ENCODE measurements at places on chromosomes 12 and 14.

DNA sequence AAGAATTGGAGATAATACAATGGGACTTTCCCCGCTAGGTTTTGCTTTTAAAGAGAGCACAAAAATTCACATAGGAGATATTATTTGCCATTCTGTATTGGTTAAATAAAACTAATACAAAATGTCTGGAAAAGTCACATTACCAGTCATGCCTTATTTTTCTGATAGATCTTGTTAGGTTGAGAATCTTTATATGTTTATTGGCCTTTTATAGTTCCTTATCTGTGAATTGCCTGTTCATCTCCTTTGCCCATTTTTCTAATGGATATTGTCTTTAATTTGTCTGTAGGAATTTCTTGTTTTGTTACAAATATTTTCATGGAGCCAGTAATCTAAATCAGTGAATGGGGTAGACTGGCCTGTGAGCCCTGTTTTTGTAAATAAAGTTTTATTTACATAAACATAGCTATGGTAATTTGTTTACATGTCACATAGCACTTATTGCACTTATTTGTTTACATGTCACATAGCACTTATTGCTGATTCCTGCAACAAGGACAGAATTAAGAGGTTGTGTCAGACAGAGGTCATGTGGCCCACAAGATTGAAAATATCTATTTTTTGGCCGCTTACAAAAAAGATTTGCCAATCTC lies 65.0 kb downstream of the ATF7IP start:
- DNase-seq, result no peak

DNA sequence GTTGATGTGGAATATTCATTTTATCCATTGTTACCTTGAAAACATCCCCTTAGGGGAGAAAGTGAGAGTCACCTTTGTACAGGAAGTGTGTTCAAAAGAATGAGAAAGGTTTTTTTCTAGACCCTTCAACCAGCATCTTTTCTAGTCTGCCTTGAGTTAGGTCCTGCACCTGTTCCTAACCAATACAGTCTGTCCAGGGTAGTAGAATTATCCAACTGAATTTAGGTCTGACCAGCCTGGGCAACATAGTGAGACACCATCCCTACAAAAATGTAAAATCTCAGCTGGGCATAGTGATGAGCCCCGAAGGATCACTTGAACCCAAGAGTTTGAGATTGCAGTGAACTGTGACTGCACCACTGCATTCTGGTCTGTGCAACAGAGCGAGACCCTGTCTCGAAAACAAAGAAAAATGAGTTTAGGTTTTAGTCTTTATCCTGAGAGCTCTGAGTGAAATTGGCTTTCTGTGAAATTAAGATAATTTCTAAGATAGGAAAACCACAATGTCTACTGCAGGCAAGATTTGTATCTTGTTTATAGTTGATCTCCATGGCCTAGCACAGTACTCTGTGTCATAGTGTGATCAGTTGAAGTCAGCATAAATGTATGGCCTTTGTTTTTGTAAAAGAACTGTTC lies 25.2 kb downstream of the ARHGAP5 start:
- DNase-seq, result no peak

DNA sequence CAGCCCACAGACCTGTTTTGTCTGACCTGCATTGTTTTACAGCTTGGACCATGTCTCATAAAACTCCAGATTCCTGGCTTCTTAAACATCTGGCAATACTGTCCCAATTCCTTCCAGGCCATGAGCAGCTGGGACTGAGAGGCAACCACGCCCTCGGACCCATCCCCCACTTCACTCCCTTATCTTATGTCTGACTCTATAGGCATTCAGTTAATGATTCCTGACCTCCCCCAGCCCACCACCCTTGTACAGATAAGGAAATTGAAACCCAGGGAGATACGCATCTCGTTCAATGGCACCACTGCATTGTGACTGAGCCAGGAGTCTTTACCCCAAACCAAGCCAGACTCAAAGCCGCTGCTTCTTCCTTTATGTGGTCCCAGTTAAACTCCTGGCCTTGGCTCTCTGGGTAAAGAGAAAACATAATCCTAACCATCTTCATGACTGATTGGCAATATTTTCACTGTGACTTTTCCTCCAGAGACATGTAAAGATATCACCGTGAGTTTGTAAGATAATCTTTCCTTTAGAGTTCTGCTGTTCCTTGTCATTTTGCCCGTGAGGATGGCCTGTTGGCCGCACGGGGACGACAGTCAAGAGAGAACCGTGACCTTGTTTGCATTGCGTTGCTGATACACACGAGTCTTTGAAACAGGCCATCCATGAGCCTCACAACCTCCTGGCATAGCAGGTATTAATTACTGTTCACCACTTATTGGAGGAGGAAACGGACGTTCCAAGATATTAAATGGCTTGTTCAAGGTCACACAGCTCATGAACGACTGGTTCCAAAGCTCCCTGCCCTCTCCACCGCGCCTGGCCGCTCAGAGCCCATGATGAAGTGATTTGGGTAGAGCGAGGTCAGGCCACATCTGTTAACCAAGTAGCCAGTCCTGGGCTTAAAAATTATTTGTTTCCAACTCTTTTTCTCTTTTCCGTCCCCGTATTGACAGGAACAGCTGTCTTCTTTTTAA lies 39.4 kb downstream of the MAP1LC3B2 start:
- DNase-seq, result no peak

GRCh38 chr14:90303473-90303872 lies 28.3 kb downstream of the NRDE2 start:
- DNase-seq, result no peak

DNA sequence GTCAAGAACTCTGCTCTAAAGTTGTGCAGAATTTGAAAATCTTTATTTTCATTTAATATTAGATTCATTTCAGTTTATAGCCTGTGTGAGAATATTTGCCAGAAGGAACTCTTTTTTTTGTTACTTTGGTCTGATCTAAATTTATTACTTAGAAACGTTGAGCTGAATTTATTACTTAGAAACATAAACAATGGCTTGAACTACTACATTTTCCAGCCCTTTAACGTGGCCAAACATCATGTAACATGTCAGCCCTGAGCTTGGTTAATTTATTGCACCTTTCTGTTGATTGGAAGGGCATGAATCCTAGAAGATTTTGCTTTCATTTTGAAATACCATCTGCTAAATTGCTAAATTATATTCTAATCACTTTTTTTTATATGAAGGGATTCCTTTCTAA lies 241.4 kb downstream of the TMEM117 start:
- DNase-seq, result no peak

DNA sequence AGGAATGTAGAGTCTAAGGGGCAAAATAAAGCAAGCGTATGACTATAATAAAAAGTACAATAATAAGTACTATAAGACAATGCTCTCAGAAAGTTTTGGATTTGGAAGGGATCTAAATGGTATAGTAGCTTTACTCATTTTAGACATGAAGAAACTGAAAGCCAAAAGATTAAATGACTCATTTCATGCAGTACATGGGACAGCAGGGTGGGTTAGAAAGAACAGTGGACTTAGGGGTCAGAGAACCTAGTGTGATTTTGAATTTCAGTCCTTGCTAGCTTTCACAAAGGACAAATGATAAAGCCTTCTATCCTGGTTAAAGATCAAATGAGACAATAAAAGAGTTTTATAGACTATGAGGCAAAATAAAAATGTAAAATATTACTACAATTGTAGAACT lies 6.8 kb upstream of the LEMD3 start:
- no peak for DNase-seq

DNA sequence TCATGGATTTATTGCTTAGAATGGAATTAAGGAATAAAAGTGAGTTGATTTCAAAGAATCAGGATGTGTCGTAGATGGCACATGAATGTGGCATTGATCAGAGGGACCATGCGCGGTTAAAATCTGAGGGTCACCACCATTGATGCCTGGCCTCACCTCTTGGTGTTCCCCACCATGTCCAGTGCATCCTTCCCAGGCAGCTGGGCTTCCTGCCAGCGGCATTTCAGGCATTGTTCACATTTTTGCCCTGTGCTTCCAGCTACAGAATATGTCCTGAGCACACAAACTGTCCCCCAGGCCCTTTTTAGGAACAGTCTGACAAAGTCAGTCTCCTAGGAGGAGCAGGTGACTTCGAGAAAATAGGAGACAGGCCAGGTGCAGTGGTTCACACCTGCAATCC lies 42.0 kb upstream of the TSPAN9 start:
- DNase-seq, result no peak

DNA sequence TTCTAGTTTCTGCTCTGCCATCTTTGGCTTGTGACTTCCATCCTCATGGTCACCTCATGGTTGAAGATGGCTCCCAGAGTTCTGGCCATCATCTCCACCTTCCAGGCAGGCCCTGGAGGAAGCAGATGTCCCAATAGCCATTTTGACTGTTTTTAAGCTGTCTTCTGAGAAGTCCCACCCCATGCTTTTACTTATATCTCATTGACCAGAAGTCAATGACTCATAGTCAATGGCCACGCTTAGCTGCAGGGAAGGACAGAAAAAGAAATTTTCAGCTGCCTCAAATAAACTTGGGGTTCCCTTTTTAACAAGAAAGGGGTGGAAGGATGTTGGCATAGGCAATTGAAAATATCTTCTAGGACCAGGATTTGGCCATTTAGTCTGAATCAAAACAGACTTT lies 168.1 kb downstream of the AACS start:
- DNase-seq, result no peak

GRCh38 chr14:93862265-93862664 lies 64.9 kb upstream of the FAM181A start:
- DNase-seq, result no peak

All from T-cell (primary cell).